Peyer's patch (tissue), 4 donors: ENCODE measurements at places on chromosomes 6 and 20. TPM values are rescaled to one million over a fixed set of nuclear protein-coding genes. Genes with fewer than 3 reads are reported as not detected.
A peak's percentile ranks its signal among the peaks of the same experiment; 100 is the strongest.

DNA sequence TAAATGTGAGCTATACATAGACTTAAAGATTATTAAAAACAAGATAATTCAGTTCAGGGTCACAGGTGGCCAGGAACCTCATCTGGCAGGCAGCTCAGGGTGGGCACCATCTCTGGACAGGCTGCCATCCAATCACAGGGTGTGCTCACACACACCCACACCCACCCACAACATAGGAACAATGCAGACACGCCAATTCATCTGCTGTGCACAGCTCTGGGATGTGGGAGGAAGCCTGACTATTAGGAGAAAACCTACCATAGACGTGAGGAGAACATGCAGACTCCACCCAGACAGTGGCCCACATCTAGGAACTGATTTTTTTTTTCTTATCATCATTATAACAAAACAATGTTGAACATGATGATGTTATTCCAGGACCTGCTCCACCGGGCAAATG lies 286.7 kb downstream of the PRL start:
- no peak overlapping the region for H3K27ac ChIP-seq
- H3K36me3 ChIP-seq, result no peaks in the 10 kb centered on the region
- no peak overlapping the region for H3K4me3 ChIP-seq
- H3K27me3 ChIP-seq, result no peaks in the 10 kb centered on the region
- DNase-seq, result no peak

The SPATS1 gene
- not detected for total RNA-seq

The NKAPL gene
- total RNA-seq, result not detected

GRCh38 chr6:154399097-154399496 lies 42.5 kb upstream of the IPCEF1 start:
- no peak overlapping the region for H3K27ac ChIP-seq
- H3K4me3 ChIP-seq, result no peak overlapping the region
- peaks cover 12% of the 10 kb centered on the region for H3K36me3 ChIP-seq
- no peaks in the 10 kb centered on the region for H3K4me1 ChIP-seq

The LTB gene
- not detected for total RNA-seq

DNA sequence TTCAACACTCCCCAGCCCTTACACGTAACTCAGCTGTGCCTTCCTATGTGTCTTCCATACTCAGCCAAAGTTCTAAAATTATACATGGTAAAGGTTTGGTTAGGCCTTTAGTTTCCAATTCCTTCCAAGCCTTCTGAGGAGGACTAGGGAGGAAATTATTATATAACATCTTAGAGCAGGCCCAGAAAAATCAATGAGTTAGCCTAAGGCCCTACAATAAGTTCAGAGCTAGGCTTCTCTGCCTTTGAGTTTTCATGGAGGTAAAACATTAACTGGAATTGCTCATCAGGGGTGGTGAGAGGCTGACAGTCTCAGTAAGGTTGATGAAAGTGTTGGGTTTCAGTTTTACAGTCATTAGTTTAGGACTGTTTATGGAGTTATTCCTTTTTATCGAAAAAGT lies 286.0 kb downstream of the ADGB start:
- H3K27ac ChIP-seq, result no peak overlapping the region
- H3K4me1 ChIP-seq, result no peaks in the 10 kb centered on the region
- DNase-seq, result no peak
- H3K27me3 ChIP-seq, result no peaks in the 10 kb centered on the region

- H3K36me3 ChIP-seq, result no peaks in the 10 kb centered on the region
- H3K4me3 ChIP-seq, result no peak overlapping the region
- DNase-seq, result no peak
- H3K27me3 ChIP-seq, result no peaks in the 10 kb centered on the region
Measured at GRCh38 chr20:61682996-61683681, 382.5 kb downstream of the TAF4 start.

The TRDN gene
- not detected for total RNA-seq

- no peaks in the 10 kb centered on the region for H3K36me3 ChIP-seq
- H3K27me3 ChIP-seq, result no peaks in the 10 kb centered on the region
- DNase-seq, result peak; percentile 71
- H3K27ac ChIP-seq, result peak overlapping the region; percentile 91
- peak overlapping the region; percentile 83 for H3K4me3 ChIP-seq
Measured at GRCh38 chr6:87155842-87156815, 764 bp downstream of the ZNF292 start.

- no peaks in the 10 kb centered on the region for H3K36me3 ChIP-seq
- H3K27me3 ChIP-seq, result no peaks in the 10 kb centered on the region
- no peaks in the 10 kb centered on the region for H3K4me1 ChIP-seq
- H3K27ac ChIP-seq, result peak overlapping the region; percentile 65
- H3K4me3 ChIP-seq, result no peak overlapping the region
Measured at GRCh38 chr6:42996513-42996912, 12.1 kb downstream of the PPP2R5D start.

DNA sequence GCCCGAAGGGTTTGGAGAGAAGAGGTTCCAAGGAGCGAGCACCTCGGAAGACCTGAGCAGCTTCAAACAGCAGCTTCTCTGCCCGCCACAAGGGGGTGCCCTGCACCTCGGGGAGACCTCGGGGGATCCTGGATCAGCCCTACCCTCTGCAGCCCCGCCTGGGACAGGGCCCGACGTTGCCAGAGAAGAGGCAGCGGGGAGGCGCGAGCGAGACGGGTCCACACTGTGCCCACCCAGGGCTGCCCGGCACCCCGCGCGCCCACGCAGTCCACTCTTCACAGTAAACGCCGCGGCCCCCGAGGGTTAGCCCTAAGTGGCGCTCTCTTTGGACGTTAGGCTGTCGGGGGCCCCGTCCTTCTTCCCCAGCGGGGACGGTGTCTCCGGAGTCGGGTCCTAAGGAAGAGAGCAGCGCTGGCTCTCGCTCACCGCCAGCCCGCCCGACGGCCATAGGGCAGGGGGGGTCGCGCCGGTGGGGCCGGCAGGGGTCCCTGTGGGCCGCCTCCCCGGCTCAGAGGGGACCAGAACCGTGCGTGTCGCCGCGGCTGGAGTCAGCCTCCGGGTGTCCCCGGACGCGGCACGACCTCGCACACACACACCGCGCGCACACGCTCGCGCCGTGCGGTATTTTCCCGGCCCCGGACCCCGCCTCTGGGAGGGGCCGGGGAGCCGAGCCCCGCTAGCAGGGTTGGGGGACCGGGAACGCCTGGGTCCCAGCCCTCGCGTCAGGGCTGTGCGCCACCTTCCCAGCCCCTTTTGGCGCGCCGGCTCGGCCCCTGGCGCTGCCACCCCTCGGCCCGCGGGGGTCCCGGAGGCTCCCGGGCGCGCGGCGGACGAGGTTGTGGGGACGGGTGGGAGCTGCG lies 929 bp downstream of the CDH22 start:
- peaks cover 28% of the 10 kb centered on the region for H3K27me3 ChIP-seq
- peak; percentile 66 for DNase-seq
- H3K27ac ChIP-seq, result no peak overlapping the region
- no peaks in the 10 kb centered on the region for H3K4me1 ChIP-seq

DNA sequence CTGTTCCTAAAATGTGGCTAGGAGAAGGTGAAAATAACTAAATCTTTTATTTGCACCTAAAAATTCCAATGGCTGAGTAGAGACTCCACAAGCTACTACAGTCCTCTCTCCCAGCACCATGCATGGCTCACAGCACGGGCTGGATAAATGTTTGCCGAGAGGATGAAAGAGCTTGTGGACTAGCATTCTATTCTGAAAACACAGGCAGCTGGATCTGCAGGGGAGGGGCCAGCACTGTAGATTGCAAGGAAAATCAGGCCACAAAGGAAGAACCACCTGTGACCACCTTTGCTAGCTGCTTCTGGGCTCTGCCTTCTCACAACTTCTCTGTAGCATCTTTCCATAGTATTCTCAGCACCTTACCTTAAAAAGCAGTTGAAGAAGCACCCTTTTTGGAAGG lies 46.6 kb downstream of the CLIC5 start:
- no peak overlapping the region for H3K27ac ChIP-seq
- H3K36me3 ChIP-seq, result no peaks in the 10 kb centered on the region
- H3K4me3 ChIP-seq, result no peak overlapping the region
- no peak for DNase-seq
- H3K27me3 ChIP-seq, result no peaks in the 10 kb centered on the region

DNA sequence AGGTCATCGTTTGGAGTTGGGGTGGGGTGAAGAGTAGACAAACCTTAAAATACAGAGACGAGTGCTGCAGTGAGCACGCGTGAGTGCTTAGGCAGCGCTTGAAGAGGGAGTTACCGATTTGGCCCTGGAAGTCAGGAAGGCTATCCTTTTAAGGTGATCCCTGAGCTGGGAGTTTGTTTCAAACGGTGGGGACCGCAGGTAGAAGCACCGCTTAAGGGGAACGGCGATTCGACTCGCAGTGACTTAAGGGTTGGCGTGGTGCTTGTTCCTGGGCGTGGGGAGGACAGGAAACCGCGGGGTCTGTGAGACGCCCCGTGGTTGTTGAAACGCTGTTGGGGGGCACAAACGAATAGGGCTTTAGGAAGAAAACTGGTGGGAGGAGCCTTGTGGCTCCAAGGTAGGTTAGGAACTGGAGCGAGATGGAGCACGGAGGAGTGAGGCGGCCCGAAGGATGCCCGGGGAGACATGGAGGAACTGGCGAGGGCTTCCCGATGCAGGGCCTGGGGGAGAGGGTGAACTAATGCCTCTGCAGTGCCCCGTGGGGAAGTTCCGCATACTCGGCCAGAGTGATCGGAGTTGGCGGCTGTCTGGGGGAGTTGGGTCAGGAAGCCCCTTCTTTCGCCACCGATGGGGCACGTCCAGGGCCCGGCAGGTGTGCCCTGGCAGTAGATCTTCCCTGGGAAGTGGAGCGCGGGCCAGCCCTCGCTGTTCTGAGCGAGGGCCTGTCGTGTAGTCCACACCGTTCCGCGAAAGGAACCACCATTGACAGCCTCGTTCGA lies 1.3 kb upstream of the CDYL start:
- no peaks in the 10 kb centered on the region for H3K36me3 ChIP-seq
- peak; percentile 34 for DNase-seq
- peak overlapping the region; percentile 54 for H3K27ac ChIP-seq
- H3K4me1 ChIP-seq, result no peaks in the 10 kb centered on the region

- no peaks in the 10 kb centered on the region for H3K27me3 ChIP-seq
- DNase-seq, result no peak
- no peak overlapping the region for H3K4me3 ChIP-seq
- H3K4me1 ChIP-seq, result no peaks in the 10 kb centered on the region
Measured at GRCh38 chr6:97669191-97670031, 386.4 kb upstream of the MMS22L start.

The MDFI gene
- total RNA-seq, result 2.4 TPM

GRCh38 chr6:158038291-158039177 lies 56.9 kb downstream of the SYNJ2 start:
- H3K4me3 ChIP-seq, result no peak overlapping the region
- no peak overlapping the region for H3K27ac ChIP-seq
- H3K4me1 ChIP-seq, result no peaks in the 10 kb centered on the region
- no peak for DNase-seq
- H3K36me3 ChIP-seq, result peaks cover 2% of the 10 kb centered on the region
- H3K27me3 ChIP-seq, result no peaks in the 10 kb centered on the region

GRCh38 chr6:79081663-79082062 lies 3.6 kb upstream of the PHIP start:
- no peak for DNase-seq
- H3K36me3 ChIP-seq, result no peaks in the 10 kb centered on the region
- H3K4me3 ChIP-seq, result no peak overlapping the region
- H3K27ac ChIP-seq, result no peak overlapping the region
- no peaks in the 10 kb centered on the region for H3K4me1 ChIP-seq

The ARMH2 gene
- not detected for total RNA-seq

DNA sequence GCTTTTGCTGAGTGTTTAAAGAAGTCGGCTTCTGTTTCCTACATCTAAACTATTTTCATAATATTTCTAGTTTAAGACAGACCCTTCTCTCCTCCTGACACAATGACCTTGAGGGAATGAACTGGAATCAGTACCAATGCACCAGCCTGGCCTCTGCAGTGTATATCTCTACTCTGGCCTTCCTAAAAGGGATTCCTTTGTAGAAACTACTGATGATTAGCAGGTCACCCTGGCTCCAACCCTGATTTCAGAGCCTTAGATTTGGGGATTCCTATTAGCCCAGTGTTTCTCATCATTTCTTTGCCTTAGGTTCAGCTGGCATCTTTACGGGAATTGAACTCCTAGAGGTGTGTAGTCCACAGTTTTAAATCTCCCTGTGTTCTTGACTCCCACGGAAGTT lies 75.4 kb downstream of the ADGRB3 start:
- H3K27ac ChIP-seq, result no peak overlapping the region
- no peaks in the 10 kb centered on the region for H3K36me3 ChIP-seq
- H3K27me3 ChIP-seq, result no peaks in the 10 kb centered on the region

The C20orf144 gene
- not detected for total RNA-seq

- no peaks in the 10 kb centered on the region for H3K4me1 ChIP-seq
- no peaks in the 10 kb centered on the region for H3K27me3 ChIP-seq
- no peak overlapping the region for H3K4me3 ChIP-seq
- no peak for DNase-seq
- H3K36me3 ChIP-seq, result no peaks in the 10 kb centered on the region
- H3K27ac ChIP-seq, result no peak overlapping the region
Measured at GRCh38 chr6:47690791-47691190, 7.6 kb upstream of the ADGRF4 start.

GRCh38 chr20:10157549-10157948 lies 61.1 kb upstream of the SNAP25 start:
- H3K27me3 ChIP-seq, result no peaks in the 10 kb centered on the region
- H3K36me3 ChIP-seq, result no peaks in the 10 kb centered on the region
- H3K4me1 ChIP-seq, result no peaks in the 10 kb centered on the region

GRCh38 chr6:26607434-26608230 lies 10.9 kb downstream of the ABT1 start:
- no peaks in the 10 kb centered on the region for H3K27me3 ChIP-seq
- peak overlapping the region; percentile 37 for H3K4me3 ChIP-seq
- H3K4me1 ChIP-seq, result no peaks in the 10 kb centered on the region
- DNase-seq, result peak; percentile 78

DNA sequence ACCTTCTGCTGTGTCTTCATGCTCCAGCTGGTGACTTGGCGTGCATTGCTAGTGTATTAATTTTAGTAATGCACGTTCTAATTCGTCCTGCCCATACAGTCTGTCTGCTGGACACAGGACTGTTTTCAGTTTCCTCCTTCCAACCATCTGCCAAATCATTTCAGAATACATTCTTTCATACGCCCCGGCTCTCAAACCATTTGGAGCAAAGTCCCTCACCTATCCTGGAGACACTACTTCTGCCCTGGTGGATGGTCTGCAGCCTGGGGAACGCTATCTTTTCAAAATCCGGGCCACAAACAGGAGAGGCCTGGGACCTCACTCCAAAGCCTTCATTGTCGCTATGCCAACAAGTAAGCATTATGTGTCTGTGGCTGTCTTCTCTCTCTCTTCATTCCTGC lies 60.5 kb downstream of the FNDC1 start:
- H3K4me3 ChIP-seq, result no peak overlapping the region
- H3K27ac ChIP-seq, result no peak overlapping the region
- no peaks in the 10 kb centered on the region for H3K36me3 ChIP-seq
- H3K27me3 ChIP-seq, result no peaks in the 10 kb centered on the region

DNA sequence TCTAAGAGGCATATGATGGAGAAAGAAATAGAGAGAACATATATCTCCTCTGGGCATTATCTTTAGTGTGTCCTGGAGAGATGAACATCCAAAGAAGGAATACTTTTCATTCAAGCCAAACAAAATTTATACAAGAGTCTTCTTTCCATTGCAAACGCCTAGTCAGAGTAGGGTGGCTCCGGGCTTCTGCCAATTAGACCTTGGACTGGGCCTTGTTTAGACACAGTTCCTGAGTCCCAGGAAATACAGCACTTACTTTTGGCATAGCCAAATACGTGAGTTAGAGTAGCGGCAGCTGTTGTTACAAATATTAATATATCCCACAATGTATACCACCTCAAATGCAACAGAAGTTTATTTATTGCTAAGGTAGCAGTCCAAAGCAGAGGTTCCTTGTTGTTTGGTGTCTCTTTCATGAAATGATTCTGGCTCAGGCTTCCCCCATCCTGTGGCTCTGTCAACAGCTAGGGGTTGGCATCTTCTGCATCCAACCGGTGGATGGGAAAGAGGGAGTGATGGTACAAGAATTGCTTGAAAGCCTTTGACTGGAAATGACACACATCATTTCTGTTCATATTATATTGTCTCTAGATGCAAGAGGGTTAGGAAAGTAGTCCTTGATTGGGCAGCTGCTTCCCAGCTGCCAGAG lies 148.0 kb upstream of the SPACA1 start:
- no peaks in the 10 kb centered on the region for H3K36me3 ChIP-seq
- no peak overlapping the region for H3K27ac ChIP-seq
- DNase-seq, result no peak
- H3K4me1 ChIP-seq, result no peaks in the 10 kb centered on the region

The BPI gene
- total RNA-seq, result not detected
